ENCODE measurements at places on chromosomes 7 and 10.

DNA sequence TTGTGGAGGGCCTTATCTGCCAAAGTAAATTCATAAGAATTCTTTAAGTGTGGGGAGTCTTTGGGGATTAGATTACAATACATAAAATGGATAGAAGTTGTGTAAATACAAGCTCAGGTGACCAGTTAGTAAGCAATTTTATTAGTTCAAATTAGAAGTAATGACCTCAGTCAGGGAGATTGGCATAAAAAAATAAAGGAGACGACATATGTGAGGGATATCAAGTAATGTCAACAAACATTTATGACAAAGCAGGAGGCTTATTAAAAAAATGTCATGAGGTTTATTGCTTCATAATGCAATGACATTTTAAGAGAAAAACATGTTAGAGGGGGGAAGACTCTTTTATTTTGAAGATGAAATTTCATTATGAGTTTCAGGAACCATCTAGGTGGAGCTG, 1137.0 kb upstream of the PHF14 start:
- no peak overlapping the region for H3K27ac ChIP-seq
- no peak overlapping the region for H3K4me3 ChIP-seq
- no peaks in the 10 kb centered on the region for H3K36me3 ChIP-seq
- no peak for DNase-seq
- no peaks in the 10 kb centered on the region for H3K27me3 ChIP-seq

GRCh38 chr10:124614003-124614659, 130.0 kb downstream of the FAM53B start:
- peak overlapping the region; percentile 11 for H3K4me3 ChIP-seq
- H3K4me1 ChIP-seq: peaks cover 45% of the 10 kb centered on the region
- H3K27me3 ChIP-seq: no peaks in the 10 kb centered on the region
- no peak for DNase-seq
- peaks cover 8% of the 10 kb centered on the region for H3K36me3 ChIP-seq

GRCh38 chr7:111521660-111522059, 40.6 kb downstream of the IMMP2L start:
- H3K4me3 ChIP-seq: no peak overlapping the region
- no peak for DNase-seq
- H3K4me1 ChIP-seq: peaks cover 5% of the 10 kb centered on the region
- H3K27ac ChIP-seq: no peak overlapping the region
- no peaks in the 10 kb centered on the region for H3K27me3 ChIP-seq

DNA sequence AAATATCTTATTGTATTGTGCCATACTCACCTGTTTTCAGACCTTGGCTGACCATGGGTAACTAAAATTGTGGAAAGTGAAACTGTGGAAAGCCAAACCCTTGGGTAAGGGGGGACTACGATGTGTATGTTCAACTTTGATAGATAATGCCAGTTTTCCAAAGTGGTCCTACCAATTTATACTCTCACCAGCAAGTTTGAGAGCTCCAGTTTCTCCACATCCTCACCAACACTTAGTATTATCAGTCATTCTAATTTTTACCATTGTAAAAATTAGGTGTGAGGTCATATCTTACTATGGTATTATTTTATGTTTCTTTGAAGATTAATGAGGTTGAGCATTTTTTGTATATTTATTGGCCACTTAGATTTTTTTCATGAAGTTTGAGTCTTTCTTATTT, 346.9 kb upstream of the PODXL start:
- H3K4me3 ChIP-seq: no peak overlapping the region
- peaks cover 9% of the 10 kb centered on the region for H3K27me3 ChIP-seq
- DNase-seq: no peak
- no peaks in the 10 kb centered on the region for H3K4me1 ChIP-seq
- H3K36me3 ChIP-seq: no peaks in the 10 kb centered on the region

- no peak overlapping the region for H3K4me3 ChIP-seq
- no peak overlapping the region for H3K27ac ChIP-seq
- H3K4me1 ChIP-seq: no peaks in the 10 kb centered on the region
These were observed 554.4 kb downstream of the INHBA start for GRCh38 chr7:41148521-41148951.

DNA sequence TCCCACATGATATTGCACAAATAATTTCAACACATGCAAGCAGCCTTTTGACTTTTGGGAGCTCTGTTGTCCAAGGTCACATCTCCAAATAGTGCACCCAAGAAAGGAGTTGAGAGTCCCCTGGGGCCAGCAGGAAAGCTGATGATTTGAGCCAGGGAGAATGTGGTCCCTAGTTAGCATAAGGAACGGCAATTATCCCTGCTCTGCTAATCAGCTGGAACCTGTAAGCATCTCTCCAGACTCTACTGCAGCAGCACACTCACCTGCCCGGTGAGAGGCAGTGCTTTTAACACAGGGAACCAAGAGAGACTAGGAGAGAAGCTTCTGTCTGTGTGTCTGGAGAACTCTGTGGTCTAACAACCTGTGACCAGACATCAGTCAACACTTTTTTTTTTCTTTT, 17.0 kb downstream of the TRPV5 start:
- no peaks in the 10 kb centered on the region for H3K36me3 ChIP-seq
- no peak overlapping the region for H3K4me3 ChIP-seq
- H3K27me3 ChIP-seq: peaks cover 16% of the 10 kb centered on the region
- H3K4me1 ChIP-seq: no peaks in the 10 kb centered on the region
- no peak overlapping the region for H3K27ac ChIP-seq

- no peaks in the 10 kb centered on the region for H3K36me3 ChIP-seq
- peak overlapping the region; percentile 69 for H3K27ac ChIP-seq
- peak overlapping the region; percentile 80 for H3K4me3 ChIP-seq
- H3K4me1 ChIP-seq: peaks cover 20% of the 10 kb centered on the region
- H3K27me3 ChIP-seq: no peaks in the 10 kb centered on the region
These were observed 1.2 kb downstream of the ZMYND11 start for GRCh38 chr10:136465-136762.

GRCh38 chr10:79434821-79435251, 10.6 kb downstream of the ZCCHC24 start:
- H3K27me3 ChIP-seq: peaks cover 7% of the 10 kb centered on the region
- no peak overlapping the region for H3K27ac ChIP-seq

DNA sequence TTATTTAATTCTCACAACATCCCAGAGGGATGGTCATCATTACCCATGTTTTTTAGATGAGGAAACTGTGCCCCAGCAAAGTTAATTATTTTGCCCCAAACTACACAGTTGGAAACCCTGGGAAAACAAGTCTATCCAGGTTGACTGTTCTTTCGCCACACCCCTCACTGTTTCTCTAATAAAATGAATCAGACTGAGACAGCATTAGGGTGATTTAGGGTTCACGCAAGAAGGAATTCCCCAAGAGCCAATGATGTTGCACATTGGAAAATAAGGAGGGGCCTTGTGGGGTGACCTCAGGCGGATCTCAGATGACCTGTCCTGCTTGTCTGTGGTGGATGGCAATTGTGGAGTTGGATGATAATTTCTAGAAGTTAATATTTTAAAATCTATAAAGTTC, 135.7 kb upstream of the TBX20 start:
- no peaks in the 10 kb centered on the region for H3K4me1 ChIP-seq
- peaks cover 3% of the 10 kb centered on the region for H3K27me3 ChIP-seq
- no peak overlapping the region for H3K4me3 ChIP-seq

- no peak overlapping the region for H3K27ac ChIP-seq
- H3K4me3 ChIP-seq: no peak overlapping the region
- H3K36me3 ChIP-seq: no peaks in the 10 kb centered on the region
- no peaks in the 10 kb centered on the region for H3K4me1 ChIP-seq
These were observed 98.0 kb downstream of the NPSR1 start for GRCh38 chr7:34756025-34756437.

GRCh38 chr10:116132780-116133399, 140.1 kb downstream of the GFRA1 start:
- no peaks in the 10 kb centered on the region for H3K27me3 ChIP-seq
- no peaks in the 10 kb centered on the region for H3K4me1 ChIP-seq
- H3K36me3 ChIP-seq: no peaks in the 10 kb centered on the region
- H3K4me3 ChIP-seq: no peak overlapping the region
- no peak for DNase-seq

DNA sequence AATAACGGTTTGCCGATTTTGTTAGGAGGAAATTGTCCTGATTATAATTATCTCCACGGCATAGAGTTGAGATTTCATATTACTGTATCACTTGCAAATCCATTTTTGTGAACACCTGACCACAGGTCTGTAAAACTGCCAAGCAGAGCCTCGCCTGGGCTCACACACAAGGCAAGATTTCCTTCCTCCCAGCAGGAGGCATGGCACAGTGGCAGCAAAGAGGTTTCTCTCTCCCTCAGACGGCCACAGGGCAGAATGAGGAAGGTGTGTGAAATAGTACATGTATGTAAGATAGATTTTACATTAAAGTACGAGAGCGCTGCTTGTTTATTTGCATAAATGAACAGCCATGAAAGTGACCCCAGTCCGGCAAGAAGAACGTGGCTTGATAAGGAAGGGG, 130.1 kb downstream of the CELF2 start:
- no peaks in the 10 kb centered on the region for H3K36me3 ChIP-seq
- H3K27ac ChIP-seq: peak overlapping the region; percentile 78
- DNase-seq: no peak

- no peak overlapping the region for H3K4me3 ChIP-seq
- no peaks in the 10 kb centered on the region for H3K4me1 ChIP-seq
- peaks cover 6% of the 10 kb centered on the region for H3K36me3 ChIP-seq
- no peak overlapping the region for H3K27ac ChIP-seq
- peaks cover 9% of the 10 kb centered on the region for H3K27me3 ChIP-seq
These were observed 12.0 kb upstream of the GSDME start for GRCh38 chr7:24769014-24769830.

- peaks cover 11% of the 10 kb centered on the region for H3K27me3 ChIP-seq
- no peak overlapping the region for H3K4me3 ChIP-seq
- H3K4me1 ChIP-seq: peaks cover 2% of the 10 kb centered on the region
- H3K36me3 ChIP-seq: no peaks in the 10 kb centered on the region
- no peak for DNase-seq
These were observed 36.5 kb downstream of the RAPGEF5 start for GRCh38 chr7:22320416-22320815.

- peaks cover 7% of the 10 kb centered on the region for H3K4me1 ChIP-seq
- H3K36me3 ChIP-seq: no peaks in the 10 kb centered on the region
- DNase-seq: no peak
These were observed 72.8 kb upstream of the KAT6B start for GRCh38 chr10:74753442-74754211.

GRCh38 chr7:47946581-47947354, 1.5 kb downstream of the PKD1L1 start:
- H3K36me3 ChIP-seq: no peaks in the 10 kb centered on the region
- no peak for DNase-seq
- no peak overlapping the region for H3K27ac ChIP-seq
- H3K4me1 ChIP-seq: peaks cover 3% of the 10 kb centered on the region
- H3K27me3 ChIP-seq: peaks cover 5% of the 10 kb centered on the region
- no peak overlapping the region for H3K4me3 ChIP-seq

- no peaks in the 10 kb centered on the region for H3K36me3 ChIP-seq
- no peak overlapping the region for H3K4me3 ChIP-seq
- DNase-seq: no peak
- H3K27me3 ChIP-seq: no peaks in the 10 kb centered on the region
These were observed 315.3 kb downstream of the BMPER start for GRCh38 chr7:34220506-34221185.

DNA sequence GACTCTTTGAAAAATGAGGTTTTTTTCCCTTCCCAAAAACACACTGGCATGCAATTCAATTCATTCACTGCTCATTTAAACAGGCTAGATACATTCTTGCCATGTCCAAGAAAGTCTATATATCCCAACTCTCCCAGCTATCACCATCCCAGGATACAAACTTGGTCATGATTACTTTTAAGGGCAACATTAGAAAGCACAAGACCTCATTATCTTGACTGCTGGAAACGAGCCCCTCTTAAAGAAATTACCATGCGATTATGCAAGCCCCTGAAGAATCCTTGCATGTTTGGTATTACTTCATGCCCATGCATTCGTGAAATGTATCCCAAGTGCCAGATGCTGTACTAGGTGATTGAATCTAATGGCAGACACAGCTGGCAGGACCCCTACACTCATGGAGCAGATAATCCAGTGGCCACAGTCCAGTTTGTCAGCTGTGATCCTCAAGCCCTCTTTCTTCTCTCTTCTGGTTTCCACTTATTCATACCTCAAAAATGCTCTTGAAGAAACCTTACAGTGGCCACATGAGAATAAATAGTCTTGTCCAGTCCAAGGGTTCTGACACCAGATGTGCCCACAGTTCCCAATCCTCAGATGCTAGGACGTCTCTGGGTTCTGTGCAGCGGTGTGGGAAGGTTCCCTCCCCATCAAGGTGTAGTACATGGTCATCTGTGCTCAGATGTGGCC, 103.7 kb upstream of the HABP2 start:
- H3K4me1 ChIP-seq: no peaks in the 10 kb centered on the region
- H3K27ac ChIP-seq: no peak overlapping the region
- DNase-seq: no peak
- peaks cover 5% of the 10 kb centered on the region for H3K27me3 ChIP-seq
- H3K36me3 ChIP-seq: no peaks in the 10 kb centered on the region

GRCh38 chr7:99627513-99627912, 10.8 kb downstream of the ZSCAN25 start:
- no peaks in the 10 kb centered on the region for H3K27me3 ChIP-seq
- peaks cover 5% of the 10 kb centered on the region for H3K4me1 ChIP-seq
- peaks cover 36% of the 10 kb centered on the region for H3K36me3 ChIP-seq
- H3K27ac ChIP-seq: no peak overlapping the region
- no peak for DNase-seq

All from memory B cell (primary cell).